ENCODE measurements at places on chromosomes 1 and 21.

- DNase-seq: no peak
Measured at GRCh38 chr21:39105836-39106235, 77.4 kb downstream of the PSMG1 start.

DNA sequence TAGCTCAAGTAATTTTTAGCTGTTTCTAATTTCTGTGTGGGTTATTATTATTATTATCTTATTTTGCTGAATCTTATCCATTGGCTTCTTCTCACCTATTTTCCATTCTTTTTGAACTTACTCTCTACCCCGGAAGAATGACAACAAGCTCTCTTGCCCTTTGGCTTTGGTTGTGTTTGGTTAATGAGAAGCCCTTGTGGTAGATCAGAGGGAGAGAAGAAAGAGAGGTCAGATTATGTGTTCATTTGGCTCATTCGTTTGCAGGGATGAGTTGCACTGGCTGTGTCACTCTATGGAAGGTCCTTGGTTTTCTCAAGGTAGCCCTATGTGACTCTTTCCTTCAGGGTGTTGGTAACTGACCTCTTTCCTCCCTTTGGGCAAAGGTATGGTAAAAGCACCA lies 391.9 kb downstream of the LMO4 start:
- DNase-seq: no peak

- no peak for DNase-seq
Measured at GRCh38 chr1:225917536-225917935, 6.5 kb downstream of the PYCR2 start.

DNA sequence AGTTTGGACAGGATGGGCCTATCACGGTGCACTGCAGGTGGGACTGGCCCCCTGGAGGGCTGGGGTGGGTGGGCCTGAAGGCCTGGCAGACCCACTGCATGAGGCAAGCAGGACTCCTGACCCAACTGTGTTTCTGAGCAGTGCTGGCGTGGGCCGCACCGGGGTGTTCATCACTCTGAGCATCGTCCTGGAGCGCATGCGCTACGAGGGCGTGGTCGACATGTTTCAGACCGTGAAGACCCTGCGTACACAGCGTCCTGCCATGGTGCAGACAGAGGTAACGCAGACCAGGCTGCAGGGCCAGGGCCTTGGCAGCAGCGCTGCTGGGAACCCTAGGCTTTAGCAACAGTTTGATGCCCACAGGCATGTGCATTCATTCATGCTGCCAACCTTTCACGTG lies 29.0 kb upstream of the KDM4A start:
- DNase-seq: no peak

Data from CD4-positive, CD25-positive, alpha-beta regulatory T cell (primary cell).